ENCODE measurements at places on chromosomes 6 and 20.

DNA sequence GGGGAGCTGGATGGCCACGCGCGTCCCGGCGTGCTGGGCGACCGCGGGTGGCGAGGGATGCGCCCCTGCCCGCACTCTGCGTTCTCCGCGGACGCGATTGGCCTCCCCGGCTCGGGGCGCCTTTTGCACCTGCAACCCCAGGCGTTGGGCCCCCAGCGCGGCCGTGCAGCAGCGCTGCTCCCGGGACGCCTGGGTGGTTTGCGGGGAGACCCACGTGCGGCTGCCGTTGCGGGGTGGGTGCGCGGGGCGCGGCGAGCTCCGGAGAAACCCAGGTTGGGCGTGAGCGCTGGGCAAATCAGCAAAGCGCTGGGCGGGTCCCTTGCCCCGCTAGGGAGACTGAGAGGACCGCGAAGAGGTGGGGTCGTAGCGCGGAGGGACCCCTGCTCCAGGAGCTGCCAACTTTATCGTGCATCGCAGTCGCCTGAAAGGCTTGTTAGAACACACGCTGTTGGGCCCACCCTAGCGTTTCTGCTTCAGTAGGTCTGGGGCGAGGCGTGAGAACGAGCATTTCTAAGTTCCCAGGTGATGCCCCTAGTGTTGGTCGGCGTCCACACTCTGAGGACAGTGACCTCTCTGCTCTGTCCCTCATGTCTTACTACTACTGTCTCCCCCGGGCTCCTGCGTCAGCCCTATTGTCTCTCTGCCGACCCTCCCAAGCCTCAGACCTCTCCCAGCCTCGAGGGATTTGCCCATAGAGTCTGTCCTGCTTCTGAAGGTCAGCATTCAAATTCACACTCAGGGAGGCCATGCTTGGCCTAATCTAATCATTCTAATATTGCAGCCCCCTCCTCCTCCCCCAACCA, 538 bp upstream of the ZFP64 start:
- no peak for DNase-seq

GRCh38 chr20:44678242-44678641, 26.7 kb upstream of the ADA start:
- no peak for DNase-seq

DNA sequence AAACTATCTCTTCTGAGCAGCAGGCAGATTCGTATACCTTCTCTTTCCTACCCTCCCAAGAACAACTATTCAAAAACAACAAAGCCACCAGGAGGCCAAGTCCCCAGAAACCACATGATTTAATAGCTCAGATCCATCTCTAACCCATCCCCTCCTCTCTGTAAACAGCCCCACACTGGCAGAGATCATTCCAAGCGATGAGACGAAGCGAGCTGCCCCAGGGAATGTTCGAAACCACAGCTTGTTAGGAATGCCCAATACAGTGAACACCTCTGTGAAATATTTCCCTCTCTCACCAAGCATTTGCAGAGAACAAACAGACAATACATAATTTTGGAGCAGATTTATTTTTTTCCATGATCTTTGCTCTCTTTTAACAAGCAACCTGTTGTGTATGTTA, 231.8 kb downstream of the SOD2 start:
- DNase-seq: no peak

GRCh38 chr20:25300496-25301170, 52.7 kb downstream of the PYGB start:
- DNase-seq: no peak

GRCh38 chr6:11730641-11731040, 48.0 kb downstream of the ADTRP start:
- DNase-seq: no peak

DNA sequence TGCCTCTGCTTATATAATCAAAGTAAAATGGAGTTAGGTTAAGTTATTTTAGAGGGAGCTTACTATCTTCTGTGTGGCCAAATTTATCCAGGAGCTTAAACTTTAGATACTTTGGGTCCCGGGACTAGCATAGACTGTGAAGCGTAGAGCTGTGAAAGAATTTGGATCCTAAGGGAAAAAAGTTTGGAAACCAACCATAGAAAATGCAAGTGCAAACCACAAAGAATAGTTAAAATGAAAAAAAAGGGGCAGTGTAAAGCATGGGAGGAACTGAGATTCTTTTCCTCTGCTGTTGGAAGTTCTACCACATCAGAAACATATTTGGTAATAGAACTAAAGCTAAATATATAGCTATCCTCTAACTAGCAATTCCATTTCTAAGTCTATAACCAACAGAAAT, 232.2 kb upstream of the FLRT3 start:
- no peak for DNase-seq

DNA sequence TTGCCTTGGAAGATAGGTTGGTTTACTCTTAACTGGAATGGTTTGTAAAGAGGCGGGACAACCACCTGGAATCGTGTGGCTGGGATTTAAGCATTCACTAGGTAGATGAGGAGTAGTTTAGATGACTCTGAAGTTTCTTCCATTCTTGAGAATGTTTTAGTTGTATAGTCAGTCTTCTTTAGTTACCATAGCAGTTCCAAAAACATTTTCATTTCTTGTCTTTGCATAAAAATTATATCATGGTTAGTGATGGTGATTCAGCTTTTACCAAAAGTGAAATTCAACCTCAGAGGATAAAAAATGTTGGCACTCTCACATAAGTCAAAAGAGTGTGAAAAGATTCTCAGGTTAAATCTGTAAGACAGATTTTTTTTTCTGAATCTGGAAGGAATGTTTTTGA, 70.3 kb downstream of the SMAP1 start:
- DNase-seq: no peak

GRCh38 chr20:9051508-9051907, 17.4 kb upstream of the PLCB4 start:
- DNase-seq: no peak

DNA sequence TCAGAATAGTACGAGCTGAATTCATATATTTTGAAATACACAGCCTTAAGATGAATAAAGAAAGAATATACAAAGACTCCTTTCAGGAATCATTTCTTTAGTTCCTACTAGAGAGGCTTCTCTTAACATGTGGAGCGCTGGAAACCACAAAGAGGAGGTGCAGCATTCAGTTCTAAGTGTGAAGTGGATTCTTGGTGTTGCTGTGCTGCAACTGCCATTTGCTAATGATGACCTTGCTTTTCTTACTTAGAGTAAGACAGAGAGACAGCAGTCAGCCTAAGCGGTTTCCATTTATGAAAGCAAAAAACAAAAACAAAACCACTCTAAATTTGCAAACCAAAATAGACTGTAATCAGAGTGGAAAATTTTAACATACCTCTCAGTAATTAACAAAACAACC, 629.0 kb downstream of the EPHA7 start:
- no peak for DNase-seq

- no peak for DNase-seq
These were observed 34.1 kb upstream of the HLA-DQB1 start for GRCh38 chr6:32700391-32701040.

DNA sequence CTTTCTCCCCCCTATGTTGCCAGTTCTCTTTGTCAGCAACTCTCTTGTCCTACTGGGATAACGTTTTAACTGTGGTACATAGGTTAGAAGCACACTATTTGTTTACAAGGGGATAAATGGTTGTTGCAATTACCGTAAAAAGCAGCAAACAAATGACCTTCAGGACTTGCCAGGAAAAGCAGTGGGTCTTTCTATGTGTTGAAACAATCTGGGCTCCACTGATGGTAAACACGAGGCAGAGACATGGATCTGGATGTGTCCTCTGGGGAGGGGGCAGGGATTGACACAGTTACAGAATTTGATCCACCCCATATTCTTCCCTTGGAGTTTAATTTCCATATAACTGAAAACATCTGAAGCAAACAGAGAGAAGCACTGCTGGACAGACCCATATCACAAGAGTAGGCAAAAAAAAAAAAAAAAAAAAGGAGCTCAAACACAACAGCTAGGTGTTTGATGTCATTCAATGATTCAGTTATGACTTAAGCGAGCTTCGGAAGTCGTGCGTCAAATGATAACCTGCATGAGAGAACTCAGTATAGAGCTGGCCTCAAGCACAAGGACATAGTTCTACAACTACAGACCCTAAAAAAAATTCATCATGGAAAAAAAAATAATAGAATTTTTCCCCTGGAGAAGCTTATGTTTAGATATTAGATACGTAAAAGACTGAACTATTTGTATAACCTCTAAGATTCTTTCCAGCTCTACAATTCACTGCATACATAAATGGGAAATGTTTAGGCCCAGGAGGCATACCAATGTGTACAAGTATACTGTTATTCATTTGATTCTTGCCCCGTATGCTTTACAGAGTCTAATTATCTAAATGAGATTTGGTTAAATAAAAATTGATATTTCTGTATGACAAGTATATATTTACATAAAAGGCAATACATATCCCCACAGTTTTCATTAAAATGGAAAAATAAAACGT, 127.7 kb downstream of the ALDH8A1 start:
- no peak for DNase-seq

DNA sequence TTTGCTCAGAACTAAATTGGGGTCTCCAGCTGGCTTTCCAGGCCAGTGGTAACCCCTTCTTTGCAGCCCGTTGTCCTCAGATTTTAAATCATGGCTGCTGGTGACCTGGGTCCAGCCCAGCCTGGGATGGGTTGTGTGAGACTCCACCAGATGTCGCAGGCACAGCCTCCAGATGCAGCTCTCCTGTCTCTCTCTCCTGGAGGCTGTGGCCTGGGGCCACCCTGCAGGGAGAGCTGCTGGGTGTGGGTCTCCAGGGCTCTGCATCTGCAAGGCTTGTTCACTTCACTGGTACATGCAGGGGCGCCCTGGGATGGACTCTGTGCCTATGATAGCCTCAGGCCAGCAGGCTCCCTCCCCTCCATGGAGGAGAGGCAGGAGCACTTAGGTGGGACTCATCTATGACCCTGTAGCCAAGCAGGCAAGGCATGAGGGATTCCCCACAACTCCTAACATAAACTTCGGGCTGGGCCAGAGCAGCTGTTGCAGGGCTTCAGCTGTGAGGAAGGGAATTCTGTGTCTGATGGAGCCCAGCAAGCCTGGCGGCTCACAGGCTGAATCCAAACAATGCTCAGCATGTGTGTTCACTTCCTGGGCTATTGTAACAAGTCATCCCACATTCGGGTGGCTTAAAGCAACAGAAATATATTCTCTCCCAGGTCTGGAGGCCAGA, 94.7 kb upstream of the NXT1 start:
- no peak for DNase-seq

- no peak for DNase-seq
These were observed 11.1 kb upstream of the HLA-DQB2 start for GRCh38 chr6:32774426-32774825.

- no peak for DNase-seq
These were observed 128.4 kb upstream of the ADGRF1 start for GRCh38 chr6:47170617-47170947.

DNA sequence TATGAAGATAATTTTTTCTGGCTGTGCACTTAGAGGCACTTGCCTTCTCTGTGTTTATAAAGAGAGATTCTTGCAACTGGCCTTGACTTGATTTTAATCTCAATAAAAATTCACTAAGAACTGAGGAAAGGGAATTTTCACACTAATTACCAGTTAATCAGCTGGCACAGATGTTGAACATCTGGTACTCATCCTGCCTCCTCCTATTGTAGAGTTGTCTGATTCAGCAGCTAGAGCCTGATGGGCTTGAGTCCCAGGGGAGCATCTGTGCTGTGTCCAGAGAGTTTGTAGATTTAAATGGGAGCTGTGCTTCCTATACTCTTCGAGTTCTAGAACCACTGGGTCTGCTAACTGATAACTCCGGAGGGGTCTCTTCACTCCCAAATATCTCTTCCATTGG, 284.4 kb upstream of the RNF24 start:
- no peak for DNase-seq

DNA sequence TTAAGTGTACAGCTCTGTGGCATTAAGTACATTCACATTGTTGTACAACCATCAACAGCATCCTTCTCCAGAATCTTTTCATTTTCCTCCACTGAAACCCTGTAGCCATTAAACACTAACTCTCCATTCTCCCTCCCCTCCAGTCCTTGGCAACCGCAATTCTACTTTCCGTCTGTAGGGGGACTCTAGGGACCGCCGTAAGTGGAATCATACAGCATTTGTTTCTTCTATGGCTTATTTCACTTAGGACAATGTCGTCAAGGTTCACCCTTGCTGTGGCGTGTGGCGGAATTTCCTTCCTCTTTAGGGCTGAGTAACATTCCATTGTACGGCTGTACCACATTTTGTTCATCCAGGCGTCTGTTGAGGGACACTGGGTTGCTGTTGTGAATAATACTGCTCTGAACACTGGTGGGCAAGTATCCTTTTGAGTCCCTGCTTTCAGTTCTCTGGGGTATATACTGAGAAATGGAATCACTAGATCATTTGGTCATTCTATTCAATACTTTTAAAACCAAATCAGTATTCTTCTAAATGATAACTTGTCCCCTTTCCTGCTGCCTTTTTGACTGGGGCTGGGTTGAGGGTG, 50.7 kb downstream of the PPP1R3G start:
- DNase-seq: peak; percentile 19

- no peak for DNase-seq
These were observed 14.1 kb downstream of the OSBPL2 start for GRCh38 chr20:62252342-62252966.

DNA sequence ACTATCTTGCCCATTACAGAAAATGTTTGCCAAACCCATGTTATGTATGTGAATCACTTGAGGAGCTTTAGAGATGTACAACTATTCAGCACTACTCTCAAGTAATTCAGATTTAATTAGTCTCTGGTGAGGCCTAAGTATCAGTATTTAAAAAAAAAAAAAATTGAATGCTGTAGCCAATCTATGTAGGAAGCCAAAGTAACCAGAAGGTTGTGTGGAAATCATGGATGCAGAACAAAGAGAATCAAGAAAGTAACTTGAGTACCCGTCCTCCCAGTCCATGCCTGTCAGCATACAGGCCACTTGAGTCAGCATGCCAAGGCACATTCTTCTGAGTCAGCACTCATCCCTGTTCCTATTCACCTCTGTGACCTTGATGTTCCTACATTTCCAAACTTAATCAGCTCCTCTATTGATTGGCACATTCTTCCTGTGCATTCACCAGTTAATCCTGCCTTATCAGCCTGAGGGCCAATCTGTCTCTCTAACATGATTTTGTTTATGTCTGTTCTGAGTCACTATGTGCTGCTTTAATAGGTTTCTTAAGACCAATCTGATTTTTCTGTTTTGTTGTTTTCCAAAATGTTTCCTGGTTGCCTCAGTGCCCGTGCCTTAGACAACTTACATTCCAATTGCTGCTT, 165.6 kb downstream of the KCNQ5 start:
- DNase-seq: no peak

DNA sequence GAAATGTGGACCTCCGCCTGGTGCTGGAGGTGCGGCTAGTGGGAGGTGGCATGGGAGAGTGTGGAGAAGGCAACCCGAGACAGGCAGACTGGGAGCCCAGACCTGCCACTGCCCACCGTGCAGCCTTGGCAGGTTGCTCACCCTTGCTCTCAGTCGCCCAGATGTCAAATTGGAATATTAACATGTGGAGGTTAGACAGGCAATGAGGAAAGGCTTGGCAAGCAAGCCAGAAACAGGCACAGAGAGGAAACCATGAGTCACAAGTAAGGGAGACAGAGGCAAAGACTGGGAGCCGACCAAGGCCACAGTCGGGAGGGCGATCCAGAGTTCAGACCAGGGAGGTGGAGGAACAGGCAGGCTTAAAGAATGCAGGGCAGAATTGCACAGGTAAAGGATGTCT, 178.2 kb downstream of the FOXC1 start:
- DNase-seq: no peak

GRCh38 chr6:100171533-100172321, 177.7 kb upstream of the MCHR2 start:
- no peak for DNase-seq

- DNase-seq: no peak
These were observed 41.7 kb downstream of the CNKSR3 start for GRCh38 chr6:154468760-154469159.
